Activated CD4-positive, alpha-beta T cell treated with anti-CD3 and anti-CD28 coated beads for 48 hours (primary cell): ENCODE measurements at places on chromosomes 3 and 15.
A peak's percentile ranks its signal among the peaks of the same experiment; 100 is the strongest.

DNA sequence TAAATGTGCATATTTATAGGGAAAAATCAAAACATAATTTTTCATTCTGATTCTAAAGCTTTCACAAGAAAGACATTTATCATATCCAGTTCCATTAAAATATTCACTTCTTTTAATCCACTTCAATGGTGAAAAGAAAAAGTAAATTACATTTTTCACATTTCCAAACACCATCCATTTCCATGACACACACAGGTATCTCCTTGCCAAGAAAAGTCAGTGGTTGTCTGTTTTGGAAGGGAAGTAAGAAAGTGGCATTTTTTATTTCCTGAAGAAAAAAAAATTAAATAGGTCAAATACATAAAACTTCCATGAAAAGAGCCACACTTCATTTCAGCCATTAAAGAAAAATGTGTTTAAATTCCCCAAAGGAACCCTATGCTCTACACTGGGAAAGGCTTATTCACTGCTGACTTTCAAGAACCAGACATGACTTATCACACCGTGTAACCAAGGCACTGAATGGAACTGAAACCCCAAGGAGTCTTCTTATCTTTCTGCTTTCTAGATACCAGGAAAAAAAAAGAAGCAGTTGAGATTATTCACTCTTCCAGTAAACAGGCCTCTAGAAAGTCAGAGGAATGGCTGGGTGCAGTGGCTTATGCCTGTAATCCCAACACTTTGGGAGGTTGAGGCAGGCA, 44.5 kb downstream of the OSBPL10 start:
- no peak for DNase-seq

- DNase-seq: no peak
Observed at GRCh38 chr15:40032125-40032839, 6.7 kb downstream of the SRP14 start.

DNA sequence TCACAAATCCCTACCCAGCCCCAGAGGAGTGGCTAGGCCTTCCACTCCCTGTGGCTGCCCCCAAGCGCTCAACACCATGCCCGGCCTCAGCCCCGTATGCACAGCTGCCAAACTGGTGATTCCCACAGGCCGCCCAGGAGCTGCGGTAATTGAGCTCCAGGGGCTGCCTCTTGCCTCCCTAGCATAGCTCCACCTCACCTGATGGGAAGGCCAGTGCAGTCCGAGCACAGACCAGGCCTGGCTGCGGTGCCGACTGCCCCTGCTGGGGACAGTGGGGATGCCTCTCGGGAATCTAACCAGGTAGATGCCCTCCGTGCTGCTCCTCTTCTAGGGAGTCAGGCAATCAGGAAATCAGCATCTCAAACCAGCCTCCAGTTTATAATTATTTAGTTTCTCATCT, 25.9 kb downstream of the SCN5A start:
- DNase-seq: no peak

DNA sequence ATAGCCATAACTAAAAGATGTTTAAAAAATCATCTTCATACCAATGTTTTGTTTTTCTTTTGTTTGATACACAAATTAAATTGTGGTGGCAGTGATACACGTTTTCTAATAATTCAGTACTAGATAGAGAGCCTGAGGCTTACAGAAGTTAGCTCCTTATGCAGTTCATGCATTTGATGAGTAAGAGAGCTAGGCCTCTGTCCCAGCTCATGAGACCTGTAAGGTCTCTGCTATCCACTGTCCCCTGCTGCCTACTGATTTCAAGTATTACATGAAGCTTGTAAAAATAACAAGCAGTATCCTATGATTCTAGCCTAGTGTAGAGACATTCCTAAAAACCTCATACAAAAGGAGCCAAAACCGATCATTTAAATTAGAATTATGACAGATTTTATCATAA, 144.5 kb downstream of the MBNL1 start:
- DNase-seq: no peak

DNA sequence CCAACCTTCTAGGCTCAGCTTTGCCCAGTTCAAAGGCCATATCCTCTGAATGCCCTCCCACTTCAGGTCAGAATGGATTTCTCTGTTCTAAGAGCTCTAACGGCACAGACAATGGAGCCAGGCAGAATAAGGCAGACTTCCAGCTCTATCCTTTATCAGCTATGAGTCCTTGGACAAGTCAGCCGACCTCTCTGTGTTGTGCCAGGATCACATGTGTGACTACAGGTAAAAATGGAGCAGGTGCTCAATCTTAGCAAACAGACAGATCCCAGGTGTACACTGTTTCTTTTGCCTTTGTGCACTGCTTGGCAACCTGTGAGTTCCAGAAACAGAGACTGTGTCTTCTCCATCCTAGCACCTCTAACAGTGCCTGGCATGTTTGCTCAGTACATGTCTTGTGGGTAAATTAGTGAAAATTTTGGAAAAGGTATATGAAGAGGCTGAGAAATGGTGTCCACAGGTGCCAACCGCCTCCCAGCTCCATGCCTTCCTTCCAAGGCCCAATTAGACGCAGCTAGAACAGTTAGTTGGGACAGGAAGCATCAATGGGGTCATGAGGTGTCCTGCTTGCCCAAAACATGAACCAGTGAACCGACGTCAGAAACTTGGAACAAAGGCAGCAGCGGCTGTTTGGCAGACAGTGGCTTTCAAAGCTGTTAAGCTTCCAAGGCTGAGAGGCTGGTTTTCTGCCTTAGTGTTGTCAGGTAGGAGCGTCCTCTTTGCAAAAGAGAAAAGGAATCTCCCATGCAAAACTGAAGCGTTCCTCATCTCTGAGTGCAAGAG, 28.7 kb downstream of the TLE3 start:
- no peak for DNase-seq

DNA sequence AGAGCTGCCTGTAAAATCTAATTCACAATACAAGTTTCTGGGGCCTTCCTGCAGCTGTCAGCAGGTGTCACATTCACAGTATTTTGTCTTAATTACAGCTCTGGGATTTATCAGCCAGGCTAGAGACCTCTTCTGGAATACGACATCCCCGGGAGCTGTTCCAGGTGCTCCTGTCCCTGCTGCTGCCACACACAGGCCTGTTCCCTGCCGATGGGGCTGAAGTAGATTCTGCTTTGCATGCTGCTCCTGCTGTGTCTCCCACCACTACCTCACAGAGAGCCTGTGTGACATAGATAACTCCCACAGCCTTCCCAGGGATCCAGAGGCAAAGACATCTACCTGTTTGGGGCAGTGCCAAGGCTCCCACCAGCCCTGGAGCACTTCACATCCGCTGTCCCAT, 20.4 kb downstream of the COLQ start:
- DNase-seq: no peak

DNA sequence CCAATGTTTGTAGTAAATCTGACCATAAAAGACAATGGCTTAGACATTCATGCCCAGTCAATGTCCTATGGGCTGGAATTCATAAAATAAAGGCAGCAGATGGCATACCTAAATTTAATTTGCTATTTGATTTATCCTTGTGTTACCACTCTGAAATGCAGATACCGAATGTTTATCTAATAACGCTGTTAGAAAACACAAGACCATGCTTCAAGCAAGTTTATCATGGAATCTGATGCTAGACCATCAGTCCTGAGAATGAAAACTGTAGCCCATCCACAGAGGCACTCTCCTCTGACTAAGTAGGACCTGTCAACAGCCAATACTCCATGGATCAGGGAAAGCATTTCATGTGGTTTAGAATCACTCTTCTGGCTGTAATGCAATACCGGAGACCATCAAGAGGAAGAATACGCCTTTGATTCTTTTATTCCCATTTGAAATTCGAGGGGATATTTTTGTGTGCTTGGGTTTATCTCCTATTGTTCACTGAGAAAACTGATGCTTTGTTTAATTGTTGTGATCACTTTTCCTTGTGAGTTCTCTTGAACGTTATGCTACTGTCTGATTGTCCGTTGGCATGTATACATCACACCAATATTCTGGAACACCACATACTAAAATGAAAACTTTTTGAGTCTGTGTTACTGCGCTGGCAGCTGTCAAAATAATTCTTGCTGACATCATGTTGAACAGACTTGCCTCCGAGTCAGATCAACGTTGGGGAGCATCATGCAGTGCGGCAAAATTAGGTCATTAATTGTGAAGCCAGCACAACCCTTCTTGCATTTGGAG, 12.1 kb upstream of the CPB1 start:
- no peak for DNase-seq

DNA sequence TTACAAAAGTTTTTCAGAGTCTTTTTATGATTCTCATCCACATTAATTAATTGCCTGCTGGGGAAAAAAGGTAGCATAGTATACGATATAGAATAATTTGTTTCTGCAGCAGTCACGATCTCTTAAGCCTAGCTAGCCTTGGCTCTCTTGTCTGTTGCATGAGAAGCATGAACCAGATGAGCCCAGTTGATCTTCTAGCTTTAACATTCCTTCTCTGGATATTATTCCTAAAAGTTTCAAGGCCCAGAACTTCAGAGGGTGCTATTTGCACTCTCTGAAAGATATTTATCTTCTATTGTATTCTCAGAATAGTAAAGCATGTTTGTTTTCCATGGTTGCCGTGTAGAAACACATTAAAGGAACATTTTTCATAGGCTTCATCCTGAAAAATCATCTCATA, 69.3 kb downstream of the BTLA start:
- no peak for DNase-seq

- no peak for DNase-seq
Observed at GRCh38 chr3:43865351-43865750, 174.6 kb downstream of the ABHD5 start.

DNA sequence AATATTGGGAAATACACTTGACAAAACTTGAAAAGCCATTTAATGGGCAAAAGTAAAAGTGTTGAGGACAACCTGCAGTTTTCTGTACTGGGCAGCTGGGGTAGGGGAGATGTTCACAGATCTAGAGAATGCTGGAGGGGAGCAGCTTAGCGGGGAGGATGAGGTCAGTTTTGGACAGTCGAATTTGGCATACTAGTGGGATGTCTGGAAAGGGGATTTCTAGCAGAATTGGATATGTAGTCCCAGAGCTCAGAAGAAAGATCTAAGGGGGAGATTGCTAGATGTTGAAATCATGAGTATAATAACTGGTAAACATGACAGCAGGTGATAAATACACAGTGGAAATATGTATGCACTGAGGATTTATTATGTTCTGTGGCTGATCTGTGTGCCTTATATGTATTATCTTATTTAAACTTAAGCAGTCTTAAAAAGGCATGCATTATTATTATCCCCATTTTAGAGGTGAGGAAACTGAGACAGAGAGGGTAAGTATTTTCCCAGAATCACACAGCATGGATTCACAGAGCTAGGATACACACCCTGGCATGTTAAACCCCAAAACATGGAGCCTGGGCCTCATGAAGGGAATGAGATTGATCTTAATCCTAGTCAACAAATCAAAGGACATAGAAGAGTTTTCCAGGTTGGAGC, 42.7 kb downstream of the TLNRD1 start:
- DNase-seq: no peak

- no peak for DNase-seq
Observed at GRCh38 chr3:140091143-140091542, 156.2 kb downstream of the CLSTN2 start.

DNA sequence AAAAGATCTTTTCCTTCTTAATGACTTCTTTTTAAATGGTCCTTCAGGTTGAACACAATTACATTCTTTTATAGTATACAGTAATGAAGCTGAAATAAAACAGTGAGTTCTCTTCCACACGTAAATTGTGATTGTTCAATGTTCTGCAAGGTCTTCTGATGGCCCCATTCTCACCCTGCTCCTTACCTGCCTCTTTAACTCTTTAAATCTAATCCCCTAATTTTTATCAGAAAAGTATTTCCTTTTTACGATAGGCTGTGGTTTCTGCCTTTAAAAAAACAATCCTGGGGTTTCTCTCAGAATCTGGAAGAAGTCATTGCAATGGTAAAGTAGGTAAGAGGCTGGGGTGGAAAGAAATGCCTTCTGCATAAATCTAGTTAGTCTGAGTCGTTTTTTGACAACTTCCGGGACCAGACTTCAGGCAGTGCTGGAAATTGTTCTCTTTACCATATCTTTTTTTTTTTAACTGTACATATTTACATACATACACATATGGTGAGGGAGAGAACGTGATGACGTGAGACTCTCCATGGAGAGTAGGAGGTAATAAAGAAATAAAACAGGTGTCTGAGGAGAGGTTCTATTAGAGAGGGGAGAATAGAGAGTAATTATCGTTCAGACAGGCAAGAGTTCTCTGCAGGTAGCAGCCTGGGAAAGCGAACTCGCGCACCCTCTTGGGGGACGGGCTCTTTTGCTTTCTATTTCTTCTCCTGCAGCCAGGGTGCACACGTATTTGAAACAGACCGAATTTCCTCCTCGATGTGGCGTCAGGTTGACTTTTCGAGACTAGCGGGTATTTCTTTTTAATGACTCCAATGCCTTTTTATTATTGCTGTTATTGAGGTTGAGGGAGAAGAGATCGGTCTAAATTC, at the start of gene SIDT1:
SIDT1 (plus strand) TSS at position 730 of the 872 bp plus-strand sequence. CDS start 467 bp downstream, outside the sequence.
- DNase-seq: peak; percentile 75

- no peak for DNase-seq
Observed at GRCh38 chr15:70035719-70036077, 62.0 kb downstream of the TLE3 start.
